ENCODE measurements at places on chromosomes 13 and 19. TPM values are rescaled to one million over a fixed set of nuclear protein-coding genes. Genes with fewer than 3 reads are reported as not detected.

- no peak for DNase-seq
Measured at GRCh38 chr13:32354040-32354439, 38.7 kb downstream of the BRCA2 start.

- DNase-seq: peak; percentile 82
Measured at GRCh38 chr13:80473695-80474094, 132.8 kb upstream of the SPRY2 start.

GRCh38 chr13:70889163-70889562 lies 780.9 kb upstream of the KLHL1 start:
- DNase-seq: peak; percentile 4

- DNase-seq: peak; percentile 16
Measured at GRCh38 chr13:51838240-51838846, 6.6 kb downstream of the TMEM272 start.

DNA sequence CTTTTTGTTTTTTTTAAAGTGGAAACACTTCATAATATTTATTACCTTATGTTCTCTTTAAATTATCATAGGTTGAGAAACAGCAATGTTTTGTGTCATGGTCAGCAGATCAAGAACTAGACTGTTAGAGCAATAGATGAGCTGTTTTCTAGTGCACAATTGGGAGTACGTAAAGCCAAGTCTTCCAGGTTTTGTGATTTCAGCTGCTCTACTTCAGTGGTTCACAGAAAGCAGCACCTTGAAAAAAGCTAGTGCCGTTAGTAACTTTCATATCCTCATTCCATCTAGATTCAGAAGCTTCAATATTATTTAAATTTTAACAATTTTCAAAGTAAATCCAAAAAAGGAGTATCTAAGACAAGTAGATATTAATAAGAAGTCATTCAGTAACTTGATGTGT lies 1.9 kb downstream of the GPR18 start:
- DNase-seq: no peak

DNA sequence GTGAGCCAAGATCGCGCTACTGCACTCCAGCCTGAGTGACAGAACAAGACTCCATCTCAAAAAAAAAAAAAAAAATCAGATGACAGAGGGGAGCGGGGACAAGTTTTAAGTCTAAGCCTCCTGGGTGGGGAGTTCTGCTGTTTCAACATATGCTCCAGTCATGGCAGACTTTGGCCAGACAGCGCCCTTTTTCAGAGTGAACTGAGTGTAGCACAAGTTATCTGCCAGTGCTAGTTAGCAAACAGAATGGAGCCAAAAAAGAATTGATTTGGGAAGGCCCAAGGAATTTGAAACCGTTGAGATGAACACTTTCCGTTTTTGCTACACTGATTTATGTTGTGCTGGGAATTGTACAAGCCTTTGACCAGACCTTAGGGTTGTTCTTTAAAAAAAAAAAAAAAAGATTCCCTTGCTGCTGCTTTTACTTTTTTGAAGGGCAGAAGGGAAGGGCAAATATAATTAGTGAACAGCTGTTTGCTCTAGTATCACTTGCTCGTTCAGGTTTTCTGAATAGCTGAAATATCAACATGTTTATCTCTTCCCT lies 5.7 kb downstream of the ACTN4 start:
- no peak for DNase-seq

DNA sequence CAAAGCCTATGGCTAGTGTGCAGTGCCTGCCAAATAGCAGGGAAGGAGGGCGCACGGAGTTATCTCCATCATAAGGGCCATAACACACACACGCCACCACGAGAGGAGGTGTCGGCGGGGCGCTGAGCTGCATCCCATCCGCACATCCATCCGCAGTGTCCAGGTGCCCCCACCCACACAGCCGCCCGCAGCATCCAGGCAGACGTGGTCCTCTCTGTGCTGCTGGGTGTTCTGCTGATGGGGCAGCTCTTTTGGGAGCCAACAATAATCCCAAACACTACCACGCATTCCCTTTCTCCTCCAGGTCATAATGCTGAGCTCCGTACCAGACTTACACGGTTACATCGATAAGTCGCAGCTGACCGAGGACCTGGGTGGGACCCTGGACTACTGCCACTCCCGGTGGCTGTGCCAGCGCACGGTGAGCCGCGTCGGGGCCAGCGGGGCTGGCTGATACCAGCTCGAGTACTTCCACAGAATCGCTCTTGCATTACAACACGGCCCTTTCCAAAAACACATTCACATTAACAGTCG lies 41.5 kb upstream of the F7 start:
- DNase-seq: no peak

DNA sequence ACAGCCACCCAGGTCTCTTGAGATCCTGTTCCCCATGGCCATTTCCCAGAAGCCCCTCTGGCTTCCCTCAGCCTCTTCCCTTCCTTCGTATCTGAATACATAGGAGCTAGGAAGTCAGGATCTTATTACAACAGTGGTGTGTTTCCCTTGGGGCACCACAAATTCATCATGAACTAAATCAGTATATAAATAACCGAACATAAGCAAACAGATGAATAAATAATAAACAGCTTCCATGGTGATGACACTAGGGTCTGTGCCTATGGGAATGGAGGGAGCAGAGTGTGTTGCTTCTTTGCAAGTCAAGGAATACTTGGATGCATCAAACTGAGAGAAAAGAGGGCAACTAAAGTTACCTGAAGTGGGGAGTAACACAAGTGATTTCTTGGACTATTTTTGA lies 527.6 kb downstream of the LMO7 start:
- no peak for DNase-seq

DNA sequence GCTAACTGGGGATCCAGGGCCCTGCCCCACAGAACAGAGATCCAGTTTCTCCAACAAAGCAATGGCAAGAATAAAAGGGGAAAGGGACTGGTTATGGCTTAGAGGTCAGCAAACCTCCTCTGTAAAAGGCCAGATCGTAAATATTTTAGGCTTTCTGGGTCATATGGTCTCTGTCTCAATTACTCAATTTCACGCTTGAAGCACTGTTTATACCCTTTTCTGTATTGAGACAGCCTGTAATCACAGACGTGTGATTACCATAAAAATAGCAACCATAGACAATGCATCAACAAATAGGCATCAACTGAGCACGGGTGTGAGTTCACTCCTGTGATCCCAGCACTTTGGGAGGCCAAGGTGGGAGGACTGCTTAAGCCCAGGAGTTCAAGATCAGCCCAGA lies 9.3 kb downstream of the RAB3D start:
- DNase-seq: no peak

DNA sequence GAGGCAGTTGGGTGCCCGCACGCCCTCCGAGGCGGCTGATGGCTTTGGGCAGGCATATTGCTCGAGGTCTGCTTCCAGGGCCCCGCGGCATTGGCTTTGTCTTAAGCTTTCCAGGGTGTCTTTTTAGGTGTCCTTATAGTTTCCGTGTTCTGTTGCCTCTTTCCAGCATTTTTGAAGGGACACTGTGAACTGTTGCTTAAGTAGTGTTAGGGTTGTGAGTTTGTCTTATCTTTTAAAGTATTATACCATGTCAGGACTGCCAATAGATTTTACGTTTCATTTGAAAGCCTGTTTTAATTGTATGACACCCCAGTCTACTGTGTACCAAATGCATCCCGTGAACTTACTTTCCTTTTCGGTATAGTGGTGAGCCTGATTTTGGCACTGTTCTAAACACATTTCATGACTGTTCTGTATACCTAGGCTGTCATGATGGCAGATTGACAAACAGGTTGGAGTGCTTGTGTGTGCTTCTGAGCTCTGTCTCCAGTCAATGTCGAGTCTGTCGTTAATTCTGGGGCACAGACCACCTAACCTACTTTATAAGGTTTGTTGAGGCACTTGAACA lies 656 bp downstream of the PCCA start:
- DNase-seq: peak; percentile 38

DNA sequence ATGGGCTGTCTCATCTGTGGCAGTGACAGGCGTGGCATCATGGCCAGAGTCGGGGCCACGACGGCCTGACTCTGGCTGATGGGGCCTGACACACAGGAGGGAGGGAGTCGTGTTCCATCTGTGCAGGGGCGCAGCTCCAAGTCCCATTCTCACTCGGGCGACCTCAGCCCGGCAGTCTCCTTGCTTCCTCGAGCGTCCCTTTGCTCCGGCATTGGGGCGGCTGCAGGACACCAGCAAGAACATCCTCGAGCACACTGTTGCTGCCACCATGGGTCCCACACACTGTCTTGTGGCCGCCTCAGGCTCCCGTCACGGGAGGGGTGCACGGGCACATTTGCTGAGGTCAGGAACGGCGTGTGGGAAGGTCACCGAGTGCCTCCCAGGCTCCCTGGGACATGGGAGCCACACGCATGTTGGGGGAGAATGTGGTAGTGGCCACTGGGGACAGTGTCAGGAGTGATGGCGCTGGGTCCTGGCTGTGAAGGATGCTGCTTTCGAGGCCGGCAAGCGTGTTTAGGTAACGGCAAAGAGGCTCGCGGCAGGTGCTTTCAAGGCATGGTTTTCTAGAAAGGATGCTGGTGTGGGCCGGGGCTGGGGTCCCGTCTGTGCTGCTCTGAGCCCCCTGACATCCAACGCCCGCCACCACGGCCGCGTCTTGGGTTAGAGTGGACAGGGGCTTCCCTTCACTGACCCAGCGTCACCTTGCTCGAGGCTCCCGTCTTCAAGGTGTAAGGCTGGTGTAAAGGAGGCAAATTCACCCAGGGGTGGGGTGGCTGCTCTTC lies 3.4 kb downstream of the IZUMO4 start:
- DNase-seq: no peak

GRCh38 chr13:50168786-50169185 lies 153.5 kb downstream of the KCNRG start:
- no peak for DNase-seq

Gene OVOL3
- total RNA-seq: not detected

Gene PRR20D
- total RNA-seq: not detected

Gene KLK2
- total RNA-seq: not detected

Gene IZUMO2
- not detected for total RNA-seq

Gene DHX34
- 28.3 TPM for total RNA-seq
